Activated CD4-positive, alpha-beta T cell treated with anti-CD3 and anti-CD28 coated beads, Interleukin-2, amount 10 ng/mL, durations not matched to agents 7 days and 5 days (primary cell): ENCODE measurements at places on chromosomes 3 and 15.

GRCh38 chr3:70383360-70383831 is 71.0 kb upstream of the MDFIC2 start:
- no peak for DNase-seq

- no peak for DNase-seq
Measured at GRCh38 chr3:117367861-117368260, 658.3 kb downstream of the TUSC7 start.

DNA sequence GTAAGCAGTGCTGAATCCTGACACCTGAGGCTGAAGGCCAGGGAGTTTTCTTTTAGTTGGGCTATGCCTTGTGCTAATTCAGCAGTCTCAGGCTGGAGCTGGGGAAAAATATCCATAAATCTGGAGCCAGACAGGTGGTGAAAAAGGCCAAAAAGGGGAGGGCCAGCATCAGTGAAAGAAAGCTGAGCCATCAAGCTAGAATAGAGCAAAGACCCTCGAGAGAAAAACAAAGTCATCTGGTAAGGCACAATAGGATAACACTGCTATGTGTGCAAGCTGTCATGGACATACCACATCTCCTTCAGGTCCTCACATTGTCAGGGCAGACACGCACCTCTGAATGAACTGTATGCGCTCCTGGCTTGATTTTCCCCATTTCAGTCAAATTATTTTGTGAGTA is 687.9 kb downstream of the SQOR start:
- no peak for DNase-seq

- no peak for DNase-seq
Measured at GRCh38 chr15:92451225-92451825, 57.6 kb downstream of the ST8SIA2 start.

DNA sequence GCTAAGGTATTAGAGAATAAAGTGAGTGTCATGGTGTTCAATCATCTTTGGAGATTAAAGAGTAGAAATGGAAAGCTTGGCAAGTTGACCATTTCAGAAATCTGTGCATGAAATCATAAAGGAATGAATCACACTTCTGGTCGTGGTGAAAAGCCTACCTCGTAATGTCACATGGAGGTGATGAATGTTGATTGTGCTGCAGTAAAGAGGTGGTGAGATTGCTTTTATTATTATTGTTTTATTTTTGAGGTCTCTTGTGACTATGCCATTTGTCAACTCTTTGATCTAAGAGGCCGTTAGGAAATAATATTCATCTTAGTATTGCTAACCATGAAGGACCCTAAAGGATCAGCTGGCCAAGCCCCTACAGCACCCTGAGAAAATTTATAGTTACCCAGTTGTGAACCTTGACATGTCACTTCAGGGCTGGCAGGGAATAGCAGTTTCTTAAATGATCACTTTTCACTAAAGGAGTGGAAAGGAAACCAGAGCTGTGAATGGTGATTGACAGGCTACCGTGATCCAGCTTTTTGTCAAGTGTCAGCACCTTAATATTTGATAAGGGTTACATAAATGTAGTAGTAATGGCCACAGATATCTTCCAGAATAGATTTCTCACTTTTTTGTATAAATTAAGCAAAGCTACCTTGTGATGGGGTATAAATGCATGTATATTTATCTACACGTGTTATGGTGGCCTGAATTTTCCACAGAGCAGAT is 203.9 kb downstream of the PTPRG start:
- no peak for DNase-seq

- DNase-seq = peak; percentile 70
Measured at GRCh38 chr3:32457971-32458471, 44.6 kb downstream of the CMTM6 start.

DNA sequence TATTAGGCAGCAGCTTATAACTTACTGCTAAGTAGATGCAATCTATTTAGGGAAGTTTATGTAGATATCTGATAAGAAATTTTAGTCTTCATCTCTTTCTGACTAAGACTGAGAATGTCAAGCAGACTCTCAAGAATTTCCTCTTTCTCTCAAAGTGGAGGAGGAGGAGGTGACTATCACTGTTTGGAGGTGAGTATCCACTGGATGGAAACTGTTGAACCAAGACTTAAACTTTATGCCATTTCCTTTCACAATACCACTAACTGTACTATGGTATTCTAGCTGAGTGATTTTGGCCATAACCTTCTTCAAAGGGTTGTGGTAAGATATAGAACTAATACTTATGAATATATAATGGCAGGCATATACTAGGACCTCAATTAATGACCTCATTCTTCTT is 64.6 kb downstream of the TPRG1 start:
- DNase-seq = no peak

GRCh38 chr15:100734586-100734985 is 132.2 kb downstream of the ASB7 start:
- DNase-seq = no peak

- no peak for DNase-seq
Measured at GRCh38 chr15:52710050-52710707, 31.0 kb upstream of the ATOSA start.

DNA sequence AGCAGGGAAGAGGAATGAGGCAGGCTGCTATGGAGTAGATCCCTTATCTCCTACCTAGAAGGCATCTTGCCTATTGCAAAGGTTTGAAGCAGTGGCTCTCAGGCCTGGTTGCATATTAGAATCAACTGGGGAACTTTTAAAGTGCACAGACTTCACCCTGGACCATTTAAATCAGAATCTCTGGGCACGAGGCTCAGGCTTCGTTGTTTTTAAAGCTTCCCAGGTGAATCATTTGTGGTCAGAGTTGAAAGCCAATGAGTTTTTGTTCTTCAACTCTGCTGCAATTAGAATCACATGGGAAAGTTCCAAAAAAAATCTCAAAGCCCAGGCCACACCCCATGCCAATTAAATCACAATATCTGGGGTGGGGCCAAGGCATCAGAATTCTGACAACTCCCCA is 773.1 kb downstream of the AGBL1 start:
- DNase-seq = no peak

- peak; percentile 97 for DNase-seq
Measured at GRCh38 chr15:100596792-100597191, 5.2 kb downstream of the LINS1 start.

- no peak for DNase-seq
Measured at GRCh38 chr15:31221936-31222515, 104.6 kb upstream of the KLF13 start.

DNA sequence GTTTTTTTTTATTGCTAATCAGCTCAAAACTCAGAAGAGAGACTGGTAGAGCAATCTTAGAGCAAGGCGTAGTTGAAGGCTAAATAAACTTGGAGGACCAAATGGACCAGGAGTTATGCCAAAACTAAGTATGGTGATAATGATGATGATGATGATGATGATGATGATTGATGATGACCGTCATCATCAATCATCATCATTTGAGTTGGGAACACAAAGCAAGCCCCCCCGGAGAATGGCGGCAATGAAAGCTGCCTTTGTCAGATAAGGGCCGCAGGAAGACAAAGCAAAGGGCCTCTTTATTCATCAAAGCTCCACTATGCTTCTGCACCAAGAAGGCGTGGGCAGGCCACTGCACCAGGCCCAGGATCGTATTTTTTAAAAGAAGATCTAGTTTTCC is 82.1 kb upstream of the RAD18 start:
- DNase-seq = no peak

- peak; percentile 7 for DNase-seq
Measured at GRCh38 chr15:64503197-64503596, 42.8 kb downstream of the ZNF609 start.

DNA sequence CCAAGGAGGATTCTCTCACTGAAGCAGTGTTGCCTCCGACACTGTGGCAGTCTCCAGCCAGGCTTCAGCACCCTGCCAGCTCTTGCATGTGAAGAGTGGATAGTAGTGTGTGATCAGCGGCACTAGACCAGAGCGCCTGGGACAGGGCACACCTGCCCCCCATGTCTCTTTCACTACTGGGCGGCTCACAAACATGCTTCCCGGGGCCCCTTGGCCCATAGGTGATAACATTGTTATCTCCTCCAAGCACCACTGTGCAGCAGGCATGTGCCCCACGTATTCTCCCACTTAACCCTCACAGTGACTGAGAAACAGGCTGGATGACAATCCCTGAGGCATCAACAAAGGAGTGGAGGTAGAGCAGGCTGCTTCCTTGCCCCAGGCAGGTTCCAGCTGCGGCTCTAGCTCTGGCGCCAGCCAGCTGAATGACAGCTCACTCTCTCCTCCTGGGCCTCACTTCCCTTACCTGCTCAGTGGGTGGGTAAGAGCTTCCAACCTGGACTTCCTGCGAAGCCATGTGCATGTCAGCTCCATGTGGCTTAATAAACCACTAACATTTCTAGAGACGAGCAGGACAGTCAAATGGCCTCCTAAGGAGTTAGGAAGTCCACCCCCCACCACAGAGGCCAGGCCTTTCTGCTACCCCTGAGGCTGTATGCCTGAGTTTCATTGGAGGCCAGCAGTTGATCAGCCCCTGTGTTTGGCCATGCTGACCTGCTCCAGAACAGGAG is 37.8 kb downstream of the KLF13 start:
- DNase-seq = no peak

- no peak for DNase-seq
Measured at GRCh38 chr3:81451611-81452010, 309.8 kb downstream of the GBE1 start.

DNA sequence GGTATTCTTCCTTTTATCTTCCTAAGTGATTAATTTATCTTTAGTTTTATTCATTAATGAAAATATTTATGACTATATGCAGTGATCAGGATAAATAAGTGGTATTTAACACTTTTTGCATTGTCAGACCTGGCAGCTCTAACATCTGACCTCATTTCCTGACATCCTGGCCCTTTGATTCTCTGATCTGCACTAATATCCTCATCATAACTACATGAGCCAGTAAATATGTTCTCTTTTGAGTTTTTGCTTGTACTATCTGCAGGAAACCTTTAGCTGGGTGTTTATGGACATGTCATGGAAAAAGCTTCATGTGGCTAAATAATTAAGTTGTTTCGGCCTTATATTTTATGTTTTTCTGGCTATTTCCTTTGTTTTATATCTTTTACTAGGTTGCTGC is 10.5 kb downstream of the NKTR start:
- no peak for DNase-seq

- DNase-seq = no peak
Measured at GRCh38 chr3:69741032-69741767, 1.9 kb downstream of the MITF start.

DNA sequence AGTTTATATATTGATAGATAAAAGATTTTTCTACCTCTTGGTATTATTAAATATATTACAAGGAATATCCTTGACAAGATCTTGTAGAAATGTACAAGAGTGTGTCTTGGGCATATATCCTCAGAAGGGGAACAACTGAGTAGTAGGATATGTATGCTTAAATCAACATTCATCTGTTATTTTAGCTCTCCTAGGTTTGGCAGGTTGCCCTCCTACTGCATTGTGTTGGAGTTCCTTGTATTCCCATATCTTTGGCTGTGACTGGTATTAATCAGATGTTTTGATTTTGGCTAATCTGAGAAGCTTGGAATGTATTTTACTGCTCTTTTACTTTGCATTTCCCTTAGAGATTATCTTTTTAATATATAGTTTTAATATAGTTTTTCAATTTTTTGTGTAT is 4.6 kb downstream of the MYRIP start:
- DNase-seq = no peak

DNA sequence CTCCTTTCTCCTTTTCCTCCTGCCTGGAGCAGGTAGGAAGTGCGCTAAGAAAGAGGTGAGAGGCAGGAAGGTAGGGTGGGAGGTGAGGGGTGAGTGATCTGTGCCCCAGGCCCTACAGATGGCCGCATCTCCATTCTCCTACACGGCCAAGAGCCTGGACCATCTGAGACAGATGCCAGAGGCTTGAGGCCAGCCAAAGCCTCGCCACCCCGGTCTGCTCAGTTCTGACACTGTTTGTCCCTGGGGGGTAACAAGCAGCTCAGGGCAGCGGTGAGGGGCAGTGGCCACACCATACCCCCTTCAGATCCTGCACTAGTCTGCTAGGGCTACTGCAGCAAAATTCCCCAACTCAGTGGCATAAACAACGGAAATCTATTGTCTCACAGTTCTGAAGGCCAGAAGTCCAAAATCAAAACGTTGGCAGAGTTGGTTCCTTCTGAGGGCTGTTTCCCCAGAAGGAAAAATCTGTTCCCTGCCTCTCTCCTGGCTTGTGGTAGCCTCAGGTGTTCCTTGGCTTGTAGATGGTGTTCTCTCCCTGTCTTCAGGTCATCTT is 28.4 kb downstream of the ADCY5 start:
- no peak for DNase-seq

GRCh38 chr3:110184536-110184935 is 847.2 kb upstream of the DPPA4 start:
- no peak for DNase-seq
